ENCODE measurements at places on chromosomes 5 and 9.

DNA sequence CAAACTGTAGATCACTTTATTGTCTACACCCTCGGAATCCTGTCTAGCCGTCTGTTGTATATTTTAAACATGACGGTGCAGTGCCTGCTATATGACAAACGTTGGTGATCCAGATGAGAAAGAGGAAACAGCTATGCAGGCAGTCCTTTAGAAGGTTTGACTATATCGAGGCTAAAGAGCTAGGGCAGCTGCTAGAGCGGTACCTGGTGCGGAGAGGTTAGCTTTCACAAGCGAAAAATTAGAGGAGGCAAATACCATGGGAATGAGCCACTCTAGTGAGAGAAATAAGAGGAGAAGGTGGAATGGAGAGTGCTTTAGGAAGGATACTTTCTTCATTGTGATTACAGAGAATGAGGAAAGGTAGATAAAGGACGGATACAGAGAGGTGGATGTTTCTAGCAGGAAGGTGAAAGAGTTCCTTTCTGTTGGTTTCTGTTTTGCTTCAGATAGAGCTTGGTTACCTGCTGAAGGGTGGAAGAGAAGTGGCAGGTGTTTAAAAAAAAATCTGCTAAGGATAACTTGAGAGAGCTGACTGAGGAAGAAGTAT, 959 bp upstream of the FBXL17 start:
- no peak for DNase-seq

GRCh38 chr5:147179562-147180147, 55.2 kb upstream of the STK32A start:
- DNase-seq = no peak

- no peak for DNase-seq
These were observed 33.2 kb downstream of the SHB start for GRCh38 chr9:38035873-38036272.

DNA sequence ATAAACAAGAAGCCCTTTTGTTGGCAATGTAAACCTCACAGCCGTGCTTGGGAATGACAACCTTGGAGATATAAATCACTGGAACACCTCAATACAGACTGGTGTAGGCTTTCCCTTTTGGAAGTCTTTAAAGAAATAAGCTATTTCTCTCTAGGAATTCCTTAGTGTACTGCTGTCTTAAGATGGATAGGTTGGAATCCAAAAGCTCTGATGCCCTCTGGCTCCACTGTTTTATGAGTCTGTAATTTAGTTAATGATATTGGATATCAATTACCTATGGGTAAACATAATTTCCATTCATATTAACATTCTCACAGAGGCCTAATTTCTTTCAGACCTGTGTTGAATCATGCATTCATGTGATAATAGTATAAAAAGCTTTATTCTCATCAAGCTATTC, 435.9 kb upstream of the MPDZ start:
- no peak for DNase-seq

DNA sequence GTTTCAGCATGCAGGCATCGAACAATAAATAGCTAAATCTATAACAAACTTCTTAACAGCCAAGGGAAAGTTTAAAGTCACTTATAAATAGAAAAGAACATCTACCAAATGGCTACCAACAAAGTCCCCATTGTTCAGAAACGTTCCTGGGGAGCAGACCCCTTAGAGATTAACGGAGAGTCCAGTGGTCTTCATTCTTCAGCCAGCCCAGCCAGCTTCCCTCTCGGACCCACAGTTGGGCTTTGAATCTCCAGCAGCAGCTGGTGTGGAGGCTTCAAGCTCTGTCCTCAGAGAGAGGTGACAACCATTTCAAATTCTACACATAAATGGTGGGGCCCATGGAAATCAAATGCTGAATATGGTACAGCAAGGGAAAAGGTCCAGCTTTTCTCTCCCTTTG, 11.2 kb downstream of the ENC1 start:
- no peak for DNase-seq

All from stimulated activated CD4-positive, alpha-beta T cell treated with anti-CD3 and anti-CD28 coated beads, TNF-alpha, amount 100 ng/mL, for 24 hours (primary cell).